ENCODE measurements at places on chromosomes 16 and 17.

GRCh38 chr16:60217787-60218186, 1483.7 kb upstream of the GOT2 start:
- DNase-seq, result no peak

GRCh38 chr16:67236563-67237395, 9.8 kb downstream of the TMEM208 start:
- DNase-seq, result peak; percentile 71

GRCh38 chr17:63571632-63572310, 21.5 kb downstream of the DCAF7 start:
- no peak for DNase-seq

DNA sequence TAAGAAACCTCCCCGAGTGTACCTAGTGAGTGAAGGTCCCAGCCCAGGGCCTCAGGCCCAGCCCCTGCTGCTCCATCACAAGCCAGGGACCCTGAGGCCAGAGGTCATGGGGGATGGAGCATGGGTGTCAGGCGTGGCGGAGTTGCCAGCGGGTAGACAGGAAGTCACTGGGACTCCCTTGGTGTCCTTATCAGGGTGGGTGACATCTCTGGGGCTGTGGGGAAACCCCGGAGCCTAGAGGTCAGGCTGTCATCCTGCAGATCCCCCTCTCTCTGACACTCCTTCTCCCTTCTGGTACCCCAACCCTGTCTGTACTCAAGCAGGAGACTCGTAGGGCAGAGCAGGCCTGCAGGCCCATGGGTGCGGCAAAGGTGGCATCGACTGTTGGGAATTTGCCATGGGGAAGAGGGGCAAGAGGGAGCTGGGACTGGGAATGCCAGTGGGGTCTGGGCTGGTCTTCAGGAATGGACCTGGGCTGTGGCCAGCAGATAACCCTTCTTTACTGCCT, 10.8 kb upstream of the ADGRG1 start:
- no peak for DNase-seq

GRCh38 chr16:46850619-46851555, 19.9 kb upstream of the C16orf87 start:
- no peak for DNase-seq

DNA sequence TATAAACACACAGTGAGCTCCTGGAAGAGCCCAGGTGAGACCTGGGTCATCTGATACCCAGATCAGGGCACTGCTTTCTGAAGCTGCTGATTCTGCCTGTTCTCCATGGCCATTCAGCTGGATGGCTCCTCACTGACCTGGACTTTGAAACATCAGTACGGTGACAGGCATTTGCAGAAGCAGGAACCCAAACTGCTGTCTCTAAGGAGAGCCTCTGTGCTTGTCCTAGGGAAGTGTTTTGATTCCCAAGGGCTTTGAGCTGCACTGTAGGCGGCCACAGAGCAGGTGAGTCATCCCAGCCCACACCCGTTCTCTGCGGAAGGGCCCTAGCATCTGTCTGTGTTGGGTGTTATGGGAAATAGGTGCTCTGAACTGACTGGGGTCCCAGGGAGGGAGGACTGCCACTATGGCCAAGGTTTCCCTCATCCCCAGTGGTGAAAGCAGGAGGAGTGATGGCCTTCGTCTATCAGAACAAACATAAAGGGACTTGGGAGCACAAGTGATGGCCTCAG, 60.7 kb upstream of the ADCY9 start:
- no peak for DNase-seq

GRCh38 chr16:23584186-23585076, 11.7 kb downstream of the NDUFAB1 start:
- no peak for DNase-seq

- DNase-seq, result peak; percentile 18
Observed at GRCh38 chr16:28140788-28141618, 70.8 kb downstream of the XPO6 start.

GRCh38 chr17:17551361-17551760, 40.1 kb downstream of the PEMT start:
- no peak for DNase-seq

GRCh38 chr16:8623634-8624033, 2.1 kb downstream of the METTL22 start:
- no peak for DNase-seq

GRCh38 chr16:50547340-50548124, 664 bp upstream of the NKD1 start:
- peak; percentile 30 for DNase-seq

- no peak for DNase-seq
Observed at GRCh38 chr16:75566758-75567255, 628 bp downstream of the GABARAPL2 start.

DNA sequence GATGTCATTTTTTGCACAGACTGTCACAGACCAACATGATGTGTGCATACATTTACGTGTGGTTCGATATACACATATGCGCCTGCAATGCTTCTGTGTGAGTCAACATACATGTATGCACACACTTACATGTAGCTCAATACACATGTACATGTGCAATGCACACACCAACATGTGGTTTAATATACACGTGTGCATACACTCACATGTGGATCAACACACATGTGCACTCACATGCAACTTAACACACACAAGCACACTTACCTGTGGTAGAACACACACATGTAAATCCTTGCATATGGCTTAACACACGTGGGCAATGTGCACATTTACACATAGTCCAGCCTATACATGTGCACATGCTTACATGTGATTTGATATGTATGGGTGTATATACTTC, 97.5 kb downstream of the CYLD start:
- no peak for DNase-seq
